Kidney (tissue), 22 donors: ENCODE measurements at places on chromosomes 6 and 20. TPM values are rescaled to one million over a fixed set of nuclear protein-coding genes. Genes with fewer than 3 reads are reported as not detected.

DNA sequence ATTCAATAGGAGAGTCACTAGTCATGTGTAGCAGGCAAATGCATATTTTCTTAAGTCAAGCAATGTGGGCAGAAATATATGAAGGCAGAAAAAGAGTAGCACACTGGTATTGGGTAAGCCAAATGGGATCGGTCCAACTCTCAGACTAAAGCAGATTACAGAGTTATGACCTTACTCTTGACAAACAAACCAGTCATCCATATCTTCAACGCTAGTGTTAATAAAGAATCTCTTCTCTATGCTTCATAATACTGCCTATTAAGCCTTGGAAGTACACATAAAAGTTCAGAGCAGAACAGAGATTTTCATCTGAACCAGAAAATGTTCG is 320.2 kb upstream of the JARID2 start:
- no peak for DNase-seq

GRCh38 chr6:170163405-170164170 is 127.3 kb downstream of the DLL1 start:
- peak; percentile 39 for DNase-seq

- no peak for DNase-seq
These were observed 62.7 kb upstream of the SYNDIG1 start for GRCh38 chr20:24406750-24407149.

- DNase-seq = no peak
These were observed 14.0 kb upstream of the KIF3B start for GRCh38 chr20:32263398-32263954.

GRCh38 chr20:15674253-15675060 is 898.8 kb downstream of the KIF16B start:
- peak; percentile 22 for DNase-seq

DNA sequence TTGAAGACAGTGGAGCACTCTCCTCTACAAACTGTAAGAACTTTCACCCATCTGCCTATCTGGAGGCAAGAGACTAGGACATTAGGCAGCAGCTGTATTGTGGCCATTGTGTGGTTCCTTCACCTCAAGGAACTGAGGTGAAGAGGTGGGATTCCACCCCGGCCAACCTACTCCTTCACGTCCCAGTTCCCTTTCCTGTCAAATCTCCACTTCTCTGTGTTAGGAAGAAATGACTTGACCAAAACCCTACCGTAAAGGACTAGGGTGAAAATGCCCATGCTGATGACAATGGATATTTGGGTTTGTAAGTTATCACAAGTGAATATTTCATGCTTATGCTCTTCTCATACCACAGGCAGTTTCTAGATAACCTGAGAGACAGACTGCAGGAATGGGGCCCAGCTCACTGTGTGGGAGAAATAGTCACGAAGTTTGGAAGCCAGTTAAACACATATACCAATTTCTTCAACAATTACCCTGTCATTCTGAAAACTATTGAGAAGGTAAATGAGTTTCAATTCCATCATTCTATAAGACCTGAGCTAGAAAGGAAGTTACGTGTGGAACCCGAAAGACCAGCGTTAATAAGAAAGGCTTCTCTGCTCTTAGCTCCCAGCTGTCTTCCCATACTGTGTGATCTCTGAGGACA is 86.6 kb downstream of the ECT2L start:
- no peak for DNase-seq

DNA sequence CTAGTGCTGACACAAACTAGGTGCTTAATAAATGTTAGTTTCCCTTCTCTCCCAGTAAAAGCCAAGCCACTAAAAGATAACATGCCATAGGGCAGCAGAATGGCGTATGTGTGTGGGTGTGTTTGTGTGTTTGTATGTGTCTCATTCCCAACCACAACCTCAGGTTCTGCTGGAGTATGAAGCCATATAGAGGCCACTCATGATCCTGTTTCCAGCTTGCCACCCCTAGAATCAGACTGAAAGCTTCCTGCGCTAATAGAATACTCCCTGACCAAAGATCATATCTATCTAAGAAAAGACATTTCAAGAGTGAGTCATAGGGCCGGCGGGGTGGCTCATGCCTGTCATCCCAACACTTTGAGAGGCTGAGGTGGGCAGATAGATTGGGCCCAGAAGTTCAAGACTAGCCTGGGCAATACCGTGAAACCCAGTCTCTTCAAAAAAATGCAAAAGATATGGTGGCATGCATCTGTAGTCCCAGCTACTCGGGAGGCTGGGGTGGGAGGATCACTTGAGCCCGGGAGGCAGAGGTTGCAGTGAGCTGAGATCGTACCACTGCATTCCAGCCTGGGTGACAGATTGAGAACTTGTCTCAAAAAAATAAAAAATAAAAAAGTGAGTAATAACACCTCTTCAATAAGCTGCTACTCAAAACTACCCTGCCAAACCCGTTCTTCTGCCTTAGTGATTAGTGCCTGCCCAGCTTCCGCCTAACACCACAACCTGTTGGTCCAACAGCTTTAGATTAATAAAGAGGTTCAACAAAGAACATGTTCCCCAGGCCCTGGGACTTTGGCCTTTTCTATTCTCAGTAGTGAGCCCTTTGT is 11.8 kb upstream of the SNRPC start:
- DNase-seq = peak; percentile 26

DNA sequence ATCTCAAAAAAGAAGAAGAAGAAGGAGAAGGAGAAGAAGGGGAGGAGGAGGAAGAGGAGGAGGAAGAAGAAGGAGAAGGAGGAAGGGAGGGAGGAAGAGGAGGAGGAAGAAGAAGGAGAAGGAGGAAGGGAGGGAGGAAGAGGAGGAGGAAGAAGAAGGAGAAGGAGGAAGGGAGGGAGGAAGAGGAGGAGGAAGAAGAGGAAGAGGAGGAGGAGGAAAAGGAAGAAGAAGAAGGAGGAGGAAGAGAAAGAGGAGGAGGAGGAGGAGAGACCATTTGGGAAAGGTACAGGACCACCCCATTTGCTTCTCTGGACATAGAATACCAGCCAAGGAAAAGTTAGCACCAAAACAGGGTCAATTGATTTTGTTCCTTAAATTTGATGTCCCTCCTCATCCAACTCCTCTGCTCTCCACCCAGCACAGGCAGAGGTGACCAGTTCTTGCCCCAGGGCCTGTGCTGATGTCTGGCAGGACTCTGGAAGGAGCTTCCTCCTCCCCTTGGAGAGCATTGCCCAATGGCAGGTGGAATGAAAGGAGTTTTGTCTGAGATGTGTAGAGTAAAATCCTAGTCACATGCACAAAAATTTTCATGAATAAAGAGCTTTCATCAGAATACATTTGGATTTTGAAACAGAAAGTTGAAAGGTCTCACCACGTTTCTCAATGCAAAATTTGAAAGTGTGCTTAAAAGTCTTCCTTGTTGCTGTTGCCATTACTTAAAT is 182.9 kb downstream of the LY86 start:
- DNase-seq = no peak

The OR2B6 gene
- polyA plus RNA-seq = not detected

The CST1 gene
- polyA plus RNA-seq = not detected

DNA sequence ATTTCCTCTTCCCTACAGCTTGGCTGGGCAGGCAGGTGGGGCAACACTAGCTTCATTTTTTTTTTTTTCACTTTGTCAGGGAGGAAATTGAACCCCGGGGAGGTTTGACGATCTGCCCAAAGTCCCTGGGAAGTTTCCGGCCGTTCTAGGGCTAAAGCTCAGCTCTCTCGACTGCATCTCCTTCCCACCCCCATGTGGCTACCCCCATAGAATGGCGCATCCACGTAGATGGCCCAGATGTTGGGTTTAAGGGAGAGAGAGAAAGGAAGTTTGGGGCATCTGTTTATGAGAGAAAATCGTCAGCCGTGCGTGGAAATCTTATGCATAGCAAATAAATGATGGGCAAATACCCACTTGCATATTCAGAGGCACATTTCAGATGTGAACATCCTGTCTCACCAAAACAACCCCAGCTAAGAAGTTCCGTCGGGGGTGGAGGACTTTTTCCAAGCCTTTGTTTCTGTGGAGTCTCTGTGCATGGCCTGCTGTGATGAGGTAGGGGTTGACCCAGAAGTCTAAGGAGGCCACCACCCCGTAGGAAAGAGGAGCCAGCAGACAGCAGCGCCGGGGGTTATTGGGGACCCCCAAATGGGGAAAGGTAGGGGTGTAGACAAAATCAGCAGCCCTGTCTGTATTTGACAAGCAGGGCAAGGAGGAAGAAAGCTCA is 40.5 kb upstream of the ZNF831 start:
- DNase-seq = no peak

The CFAP206 gene
- 2.6 TPM for polyA plus RNA-seq

- DNase-seq = no peak
These were observed 3.5 kb upstream of the RAMACL start for GRCh38 chr6:166589786-166590574.

GRCh38 chr6:16637635-16638034 is 123.6 kb downstream of the ATXN1 start:
- no peak for DNase-seq

The RIPK1 gene
- 14.7 TPM for polyA plus RNA-seq

GRCh38 chr6:49328051-49328744 is 134.9 kb downstream of the MMUT start:
- DNase-seq = no peak

GRCh38 chr6:35634316-35634715 is 54.4 kb downstream of the FKBP5 start:
- peak; percentile 34 for DNase-seq

GRCh38 chr6:159450815-159451465 is 242.1 kb downstream of the SOD2 start:
- DNase-seq = no peak

DNA sequence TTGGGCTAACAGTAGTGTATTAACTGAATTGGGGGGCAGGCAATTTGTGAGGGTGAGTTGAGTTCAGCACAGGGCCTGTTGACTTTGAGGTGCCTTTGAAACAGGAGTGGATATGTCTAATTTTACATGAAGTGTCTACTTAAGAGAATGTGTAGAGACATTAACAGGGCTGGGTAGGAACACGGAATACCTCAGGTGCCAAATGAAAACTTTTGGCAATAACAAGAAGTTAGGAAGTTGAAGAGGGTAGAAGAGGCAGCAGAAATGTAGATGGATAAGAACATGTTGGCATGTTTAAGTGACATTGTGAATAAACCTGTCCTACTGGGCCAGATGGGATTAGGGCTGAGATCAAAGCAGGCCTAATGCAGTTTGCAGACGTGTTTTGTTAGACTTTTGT is 117.0 kb downstream of the SLC16A10 start:
- DNase-seq = no peak

- peak; percentile 73 for DNase-seq
These were observed 43.2 kb upstream of the OGFRL1 start for GRCh38 chr6:71245265-71246049.

The OPN5 gene
- polyA plus RNA-seq = not detected

GRCh38 chr6:106560996-106561685 is 68.2 kb downstream of the RTN4IP1 start:
- DNase-seq = no peak

- peak; percentile 67 for DNase-seq
These were observed 35.2 kb downstream of the PLCG1 start for GRCh38 chr20:41172296-41173140.

DNA sequence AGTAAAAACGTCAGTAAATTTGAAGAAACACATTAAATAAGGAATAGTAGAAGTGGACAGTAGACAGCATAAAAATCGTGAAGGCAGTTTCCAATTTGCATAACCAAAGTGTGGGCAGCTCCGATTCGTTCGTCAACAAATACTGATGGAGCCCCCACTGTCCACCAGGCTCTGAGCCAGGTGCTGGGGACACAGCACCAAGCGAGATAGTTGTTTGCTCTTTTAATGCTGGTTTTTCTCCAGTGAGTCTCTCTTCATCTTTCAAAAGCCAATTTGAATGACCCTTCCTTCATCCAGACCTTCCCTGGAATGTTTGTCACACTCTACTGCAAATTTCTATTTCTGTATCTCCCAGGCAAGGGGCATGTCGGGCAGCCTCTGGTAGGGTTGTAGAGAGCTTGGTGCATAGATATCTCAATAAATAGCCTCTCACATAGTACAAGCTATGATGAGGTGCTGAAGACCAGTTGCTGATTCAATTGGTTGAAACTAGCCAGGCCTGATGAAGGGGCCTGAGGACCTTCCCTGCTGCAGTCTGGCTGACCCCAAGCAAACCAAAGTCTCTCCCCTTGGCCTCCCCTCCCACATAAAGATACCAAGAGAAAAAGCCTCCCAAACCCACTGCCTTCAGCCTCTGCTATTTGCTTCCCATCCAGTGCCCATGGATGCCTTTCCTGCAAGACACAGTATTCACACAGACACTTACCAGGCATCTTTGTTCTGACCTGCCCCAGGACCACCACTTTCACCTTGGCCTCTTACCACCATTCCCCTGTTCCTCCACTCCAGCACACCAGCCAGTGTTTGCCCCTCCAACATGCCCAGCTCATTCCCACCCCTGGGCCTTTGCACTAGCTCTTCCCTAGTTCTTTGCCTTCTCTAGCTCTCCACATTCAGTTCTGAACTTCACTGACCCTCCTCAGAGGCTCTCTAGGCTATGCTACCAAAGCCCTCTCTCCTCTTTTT is 125.2 kb downstream of the CEBPB start:
- DNase-seq = no peak

- DNase-seq = no peak
These were observed 792 bp upstream of the MICA start for GRCh38 chr6:31402324-31403282.

DNA sequence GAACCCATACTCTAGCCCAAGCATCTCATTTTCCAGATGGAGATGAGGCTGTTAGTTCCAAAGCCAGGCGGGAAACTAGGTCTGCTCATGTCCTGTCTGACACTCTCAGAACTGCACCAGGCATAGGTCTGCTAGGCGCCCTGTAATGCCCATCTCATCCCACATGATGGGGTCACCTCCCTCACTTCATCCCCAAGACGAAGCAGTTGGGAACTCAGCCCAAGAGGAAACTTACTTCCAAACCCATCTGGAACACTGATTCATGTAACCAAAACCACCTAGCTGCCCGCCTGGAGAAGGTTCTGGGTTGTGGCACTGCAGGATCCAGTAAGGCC is 119.4 kb upstream of the PRND start:
- no peak for DNase-seq

GRCh38 chr6:105985816-105986632 is 100.1 kb upstream of the PRDM1 start:
- DNase-seq = peak; percentile 49

GRCh38 chr20:36199345-36200257 is 36.7 kb upstream of the AAR2 start:
- DNase-seq = peak; percentile 89

GRCh38 chr6:102488729-102489128 is 1095.2 kb downstream of the GRIK2 start:
- no peak for DNase-seq

The SNRPB2 gene
- 77.8 TPM for polyA plus RNA-seq

DNA sequence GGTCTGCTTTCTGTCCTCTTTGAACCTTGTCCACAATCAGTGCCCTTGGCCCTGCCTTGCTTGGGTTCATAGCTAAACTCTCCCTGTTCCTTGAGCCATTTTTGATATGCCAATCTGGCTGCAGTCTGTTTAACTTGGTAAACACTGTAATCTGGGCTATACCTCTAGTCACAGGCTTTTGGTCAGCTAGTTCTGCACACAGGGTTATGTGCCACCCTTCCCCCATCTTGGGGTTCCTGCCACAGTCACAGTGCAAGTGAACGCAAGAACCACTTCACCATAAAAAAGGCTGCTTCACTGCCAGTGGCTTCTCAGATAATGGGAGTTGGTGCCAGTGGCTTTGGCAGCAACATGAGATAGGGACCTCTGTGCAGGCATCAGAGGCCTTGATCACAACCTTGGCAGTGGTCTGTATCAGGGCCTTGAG is 10.9 kb upstream of the ATRN start:
- no peak for DNase-seq
